Hepatic stellate cell (primary cell): ENCODE measurements at places on chromosomes 2 and 18.

GRCh38 chr2:74205596-74205995, 7.2 kb downstream of the MTHFD2 start:
- no peak for DNase-seq

- DNase-seq = no peak
Observed at GRCh38 chr18:50492097-50492496, 67.8 kb upstream of the MAPK4 start.

DNA sequence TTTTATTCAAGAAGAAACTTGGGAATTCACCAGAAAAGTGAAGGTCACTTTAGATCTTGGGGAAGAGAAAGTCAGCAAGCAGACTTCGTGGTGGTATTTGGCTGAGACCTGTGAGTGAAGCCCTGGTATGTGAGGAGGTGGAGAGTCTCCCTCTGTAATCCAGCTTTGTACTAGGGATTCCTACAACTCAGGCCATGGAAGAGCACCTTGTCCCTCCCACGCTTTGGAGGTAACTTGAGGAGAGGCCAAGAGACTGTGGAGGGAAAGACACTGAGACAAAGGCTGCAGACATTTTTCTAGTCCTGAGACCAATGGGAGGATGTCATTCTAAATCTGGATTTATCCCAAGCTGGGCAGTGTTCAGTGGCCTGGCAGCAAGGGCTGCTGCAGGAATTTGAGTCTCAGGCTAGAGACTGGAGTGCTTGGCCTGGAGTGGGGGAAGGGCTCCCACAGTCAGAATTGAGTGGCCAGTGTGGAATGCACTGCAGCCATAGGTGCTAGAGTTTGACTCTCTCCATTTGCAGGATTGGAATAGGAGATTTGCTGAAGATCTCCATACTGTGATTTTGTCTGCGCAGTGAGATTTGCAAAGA, 219.0 kb downstream of the ACTR3 start:
- no peak for DNase-seq

- DNase-seq = peak; percentile 11
Observed at GRCh38 chr18:67104700-67105284, 411.7 kb downstream of the DSEL start.

DNA sequence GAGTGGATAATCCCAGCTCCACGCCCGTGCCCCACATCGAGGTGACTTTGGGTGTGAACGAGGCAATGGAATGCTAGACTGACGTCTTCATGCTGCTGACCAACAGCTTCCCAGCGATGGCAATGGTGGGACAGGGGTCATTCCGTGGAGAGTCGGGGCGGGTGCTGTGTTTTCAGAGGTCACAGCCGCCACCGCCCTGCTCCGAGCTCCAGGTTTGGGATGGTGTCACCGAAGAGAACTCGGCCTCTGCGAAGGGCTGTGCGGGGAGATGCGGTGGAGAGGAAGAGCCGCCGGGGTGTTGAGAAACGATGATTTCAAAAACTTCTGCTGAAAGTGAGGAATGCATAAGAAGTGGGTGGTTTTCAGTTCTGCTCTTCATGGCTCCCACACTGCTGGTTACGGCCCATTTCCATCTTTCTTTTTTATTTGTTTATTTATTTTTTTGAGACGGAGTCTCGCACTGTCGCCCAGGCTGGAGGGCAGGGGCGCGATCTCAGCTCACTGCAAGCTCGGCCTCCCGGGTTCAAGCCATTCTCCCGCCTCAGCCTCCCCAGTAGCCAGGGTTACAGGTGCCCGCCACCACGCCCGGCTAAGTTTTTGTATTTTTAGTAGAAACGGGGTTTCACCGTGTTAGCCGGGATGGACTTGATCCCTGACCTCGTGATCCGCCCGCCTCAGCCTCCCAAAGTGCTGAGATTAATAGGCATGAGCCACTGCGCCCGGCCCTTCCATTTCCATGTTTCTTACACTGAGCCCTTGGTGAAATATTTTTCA, 142.6 kb downstream of the RTP5 start:
- DNase-seq = no peak

DNA sequence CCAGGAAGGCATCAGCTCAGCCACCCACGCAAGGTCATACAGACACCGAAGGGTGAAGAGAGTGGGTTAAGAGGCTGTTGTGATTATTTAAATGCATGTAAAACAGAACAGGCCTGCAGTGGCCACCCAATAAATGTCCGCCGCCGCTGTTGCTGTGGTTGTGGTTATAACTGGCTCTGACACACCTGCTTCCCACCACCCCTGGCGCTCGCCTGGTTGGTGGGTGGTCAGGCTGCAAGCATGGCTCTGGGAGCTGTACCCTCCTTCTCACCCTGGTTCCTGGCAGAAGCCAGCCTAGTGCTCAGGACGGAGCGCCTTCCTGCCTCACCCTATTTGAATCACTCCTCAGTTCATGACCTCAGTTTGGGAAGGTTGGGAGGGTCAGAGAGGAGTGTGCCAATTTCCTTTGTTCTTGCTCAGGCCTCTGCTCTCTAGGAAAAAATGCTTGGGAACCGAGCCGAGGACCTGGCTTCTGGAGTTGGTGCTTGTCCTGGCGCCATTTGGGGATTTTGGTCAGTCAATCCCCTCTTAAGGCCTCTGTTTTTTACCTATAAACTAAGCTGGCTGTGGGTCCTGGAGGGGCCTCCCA, 5.3 kb upstream of the CRYBA2 start:
- DNase-seq = no peak
